ENCODE measurements at places on chromosomes 12 and 14.

GRCh38 chr12:14567351-14568162 is at the start of gene PLBD1:
PLBD1 (minus strand) TSS chr12:14567883; CDS start chr12:14567696, 187 bp downstream.
- peak; percentile 12 for DNase-seq

DNA sequence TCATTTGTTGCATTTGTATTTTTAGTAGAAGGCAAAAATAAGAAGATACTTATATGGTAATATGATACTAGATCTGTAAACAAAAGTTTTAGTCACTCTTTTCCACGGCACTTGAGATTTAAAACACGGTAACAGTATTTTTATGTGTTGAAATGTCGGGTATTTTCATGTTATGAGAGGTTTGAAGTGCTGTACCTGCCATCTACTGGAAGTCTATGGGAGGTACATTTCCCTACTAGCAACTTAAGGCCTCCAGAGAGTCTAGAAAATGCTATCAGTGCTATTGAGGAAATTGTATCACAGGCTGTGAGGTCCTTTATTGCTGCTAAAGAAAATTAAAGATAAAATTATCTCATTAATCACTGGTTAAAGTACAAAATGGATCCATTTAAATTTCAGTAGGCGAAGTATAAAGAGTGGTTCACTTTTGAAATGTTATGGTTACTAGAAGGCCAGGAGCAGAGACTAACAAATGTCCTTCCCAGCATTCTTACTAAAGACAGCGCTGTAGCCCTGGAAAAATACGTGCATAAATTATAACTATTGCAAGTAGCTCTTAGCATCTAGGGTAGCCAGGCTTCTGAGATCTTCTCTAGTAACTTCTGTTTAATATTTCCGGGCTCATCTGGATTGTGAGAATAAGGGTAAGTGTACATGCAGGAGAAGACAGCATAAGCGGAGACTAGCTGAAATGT is 77.6 kb upstream of the PRKD1 start:
- peak; percentile 73 for DNase-seq

- no peak for DNase-seq
These were observed 2.1 kb upstream of the USP44 start for GRCh38 chr12:95553197-95553943.

- DNase-seq, result no peak
These were observed 103.4 kb upstream of the PKP2 start for GRCh38 chr12:33000016-33000415.

DNA sequence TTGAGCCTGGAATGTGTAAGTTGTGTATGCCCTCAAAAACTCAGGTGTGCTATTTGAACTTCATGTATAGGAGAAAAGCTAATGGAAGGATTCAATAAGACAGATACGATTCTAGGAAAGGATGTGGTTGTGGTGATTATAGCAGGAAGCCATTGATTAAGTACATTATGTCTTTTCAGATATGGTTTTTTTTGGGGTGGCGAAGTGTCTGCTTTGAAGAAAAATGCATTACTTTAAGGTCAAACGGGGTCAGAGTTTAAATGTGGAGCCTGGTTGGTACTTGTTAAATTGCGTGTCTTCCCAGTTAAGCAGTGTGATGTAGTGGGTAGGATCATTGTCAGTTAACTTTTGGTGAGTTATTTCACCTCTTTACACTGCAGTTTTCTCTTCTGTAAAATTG is 13.0 kb upstream of the NUP107 start:
- DNase-seq, result no peak

DNA sequence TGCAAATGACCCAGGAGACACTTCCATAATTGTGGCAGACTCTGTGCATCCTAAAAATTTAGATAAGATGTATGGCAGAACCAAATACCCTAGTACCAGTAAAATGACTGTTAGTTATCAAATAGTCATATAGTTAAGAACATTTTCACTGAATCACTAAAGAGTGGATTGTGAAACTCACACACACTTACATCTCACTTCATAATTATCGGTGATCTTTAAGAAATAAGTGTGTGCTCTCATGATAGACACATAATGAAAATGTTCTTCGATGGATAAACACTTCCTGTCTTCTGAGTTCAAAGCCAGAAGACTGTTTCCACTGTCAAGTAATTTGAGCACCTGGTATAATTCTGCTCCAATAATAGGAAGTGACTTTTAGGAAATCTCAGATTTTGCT is 19.1 kb upstream of the KLRB1 start:
- no peak for DNase-seq

DNA sequence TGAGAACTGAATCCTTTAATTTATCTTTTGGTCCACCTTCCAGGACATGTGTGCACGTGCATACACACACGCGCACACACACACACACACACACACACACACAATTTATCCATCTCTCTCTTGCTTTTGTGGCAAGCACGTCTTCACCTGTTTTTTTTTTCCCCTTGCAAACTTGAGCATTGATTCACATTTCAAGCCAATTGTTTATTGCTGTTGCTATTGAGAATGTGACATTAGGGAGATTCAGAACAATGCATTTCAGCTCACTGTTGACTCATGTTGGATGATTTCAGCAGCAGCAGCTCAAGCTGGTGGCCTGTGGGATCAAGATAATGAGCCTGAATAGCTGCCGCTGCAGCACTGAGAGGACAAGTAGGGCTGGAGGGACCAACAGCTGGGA is 128.9 kb downstream of the SNAPC1 start:
- peak; percentile 65 for DNase-seq

GRCh38 chr12:116528065-116528464 is 31.1 kb upstream of the MAP1LC3B2 start:
- DNase-seq, result peak; percentile 90

DNA sequence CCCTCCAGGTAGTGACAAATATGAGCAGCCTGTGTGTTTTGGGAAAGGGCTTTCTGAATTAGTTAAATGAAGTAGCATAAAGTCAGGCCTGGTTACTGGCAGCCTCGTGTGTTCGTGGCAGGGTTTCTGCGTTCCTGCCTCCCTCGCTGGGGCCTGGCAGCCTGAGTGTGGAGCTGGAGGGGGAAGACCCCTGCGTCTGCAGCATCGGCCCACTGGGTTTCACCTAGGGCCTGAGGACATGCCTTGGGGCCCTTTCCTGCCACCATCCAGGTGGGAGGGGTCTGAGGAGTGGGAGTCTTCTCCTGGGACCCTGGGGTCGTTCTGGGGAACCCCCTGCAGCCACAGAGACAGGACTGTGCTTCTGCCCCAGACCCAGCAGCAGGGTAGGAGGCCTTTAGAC is 20.4 kb upstream of the AMN start:
- DNase-seq, result no peak

GRCh38 chr12:107429006-107429705 is 256.4 kb upstream of the PWP1 start:
- DNase-seq, result no peak

DNA sequence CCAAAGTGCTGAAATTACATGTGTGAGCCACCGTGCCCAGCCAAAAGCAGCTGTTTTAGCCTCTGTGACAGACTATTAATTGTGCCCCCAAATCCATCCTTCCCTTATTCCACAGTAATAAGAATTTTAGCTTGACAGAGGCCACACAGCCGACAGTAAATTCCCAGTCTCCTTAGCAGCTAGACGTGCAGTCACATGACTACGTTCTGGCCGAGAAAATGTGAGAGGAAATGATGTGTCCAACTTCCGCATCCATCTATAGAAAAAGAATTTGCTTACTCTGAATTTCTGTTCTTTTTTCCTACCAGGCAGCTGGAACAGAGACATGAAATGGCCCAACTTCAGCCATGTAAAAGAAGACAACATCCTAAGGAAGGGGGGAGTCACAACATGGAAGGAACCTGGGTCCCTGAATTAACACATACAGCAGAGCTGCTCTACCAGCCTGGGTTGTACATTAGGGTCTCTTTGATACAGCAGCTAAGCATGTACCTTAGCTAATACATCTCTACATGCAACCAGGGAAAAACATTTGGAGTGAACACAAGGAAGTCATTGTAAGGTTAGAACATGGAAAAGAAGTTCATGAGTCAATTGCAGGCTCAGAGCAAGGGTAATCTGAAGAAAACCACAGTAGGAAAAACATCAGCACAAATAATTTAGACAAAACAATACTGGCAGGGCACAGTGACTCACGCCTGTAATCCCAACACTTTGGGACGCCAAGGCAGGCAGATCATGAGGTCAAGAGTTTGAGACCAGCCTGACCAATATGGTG is 35.5 kb downstream of the CIT start:
- DNase-seq, result no peak

DNA sequence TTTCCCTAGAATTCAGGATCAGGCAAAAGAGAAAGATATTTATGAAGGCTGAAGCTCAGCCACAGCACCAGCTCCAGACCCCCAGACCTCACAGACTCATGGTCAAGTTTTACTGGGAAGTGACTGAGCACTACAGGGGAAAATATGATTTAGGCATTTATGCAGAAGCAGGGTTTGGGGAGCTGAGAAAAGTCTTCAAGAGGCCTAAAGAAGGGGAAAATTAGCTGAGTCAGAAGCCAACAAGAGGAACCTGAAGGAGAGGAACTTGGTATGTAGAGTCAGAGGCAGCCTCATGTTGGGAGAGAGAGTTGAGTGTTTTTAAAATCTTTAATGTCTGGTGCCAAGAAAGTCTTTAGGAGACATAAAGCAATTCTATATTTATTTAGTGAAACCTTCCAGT is 63.0 kb downstream of the FOS start:
- DNase-seq, result no peak

DNA sequence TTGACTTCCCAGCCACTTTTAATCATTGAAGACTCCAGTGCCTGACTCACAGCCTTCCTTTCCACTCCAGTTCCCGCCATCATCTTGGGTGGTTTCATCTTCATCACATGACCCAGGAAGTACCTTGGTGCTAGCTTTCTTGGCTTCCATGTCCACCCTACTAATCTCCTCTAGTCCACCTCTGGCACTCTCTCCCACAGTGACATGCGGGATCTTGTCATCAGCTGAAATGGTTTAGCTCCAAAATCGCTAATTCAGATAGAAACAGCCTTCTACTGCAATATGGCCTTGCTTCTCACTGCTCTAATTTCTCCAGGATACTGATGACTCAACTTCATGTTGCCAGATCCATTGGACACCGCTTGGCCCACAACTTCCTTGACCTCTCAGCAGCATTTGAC is 24.5 kb downstream of the WDR20 start:
- peak; percentile 79 for DNase-seq

DNA sequence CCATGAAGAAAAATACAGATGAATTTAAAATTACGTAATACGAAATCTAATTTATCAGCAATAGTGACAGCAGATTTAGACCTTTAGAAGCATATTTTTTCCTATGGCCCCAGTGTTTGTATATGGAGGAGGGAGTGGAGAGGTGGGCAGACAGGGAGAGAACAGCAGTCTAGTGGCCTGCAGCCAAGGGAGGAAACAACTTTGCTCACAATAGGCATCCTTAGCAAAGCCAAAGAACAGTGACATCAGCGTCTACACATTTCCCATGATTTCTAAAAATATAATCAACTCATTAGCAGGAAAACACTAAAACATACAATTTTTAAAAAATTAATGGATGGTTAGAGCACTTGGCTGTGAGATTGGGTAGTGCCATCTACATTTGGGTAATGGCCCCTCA is 622.6 kb upstream of the ATP2B1 start:
- no peak for DNase-seq

- DNase-seq, result peak; percentile 59
These were observed 1.2 kb upstream of the LRP1-AS start for GRCh38 chr12:57148469-57149244.

DNA sequence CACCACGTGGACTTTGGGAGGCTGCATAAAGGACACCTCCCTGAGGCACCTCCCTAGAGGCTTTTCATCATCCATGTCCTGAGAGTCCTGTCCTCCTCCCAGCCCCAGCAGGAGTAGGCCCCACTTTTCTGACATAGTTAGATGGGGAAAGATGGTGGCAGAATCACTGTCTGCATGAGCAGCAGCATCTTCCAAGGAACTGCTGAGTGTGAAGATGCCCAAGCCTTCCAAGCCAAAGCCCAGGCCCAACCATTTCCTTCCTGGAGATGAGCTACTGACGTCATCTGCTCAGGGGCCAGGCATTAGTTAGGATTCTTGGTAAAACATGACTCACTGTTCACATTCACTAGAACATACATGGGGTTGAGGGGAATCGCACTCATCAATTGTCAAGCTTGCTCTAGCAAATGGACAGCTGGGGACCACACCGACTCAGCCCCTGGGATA is 37.3 kb downstream of the VDR start:
- DNase-seq, result peak; percentile 58

- DNase-seq, result peak; percentile 28
These were observed 1.3 kb downstream of the TRAF3 start for GRCh38 chr14:102778338-102779083.

GRCh38 chr12:53097564-53098353 is at the start of gene IGFBP6:
IGFBP6 (plus strand) TSS chr12:53097667; CDS start chr12:53097718, 51 bp downstream.
- DNase-seq, result no peak

GRCh38 chr12:67358781-67359338 is 89.7 kb downstream of the CAND1 start:
- peak; percentile 87 for DNase-seq

DNA sequence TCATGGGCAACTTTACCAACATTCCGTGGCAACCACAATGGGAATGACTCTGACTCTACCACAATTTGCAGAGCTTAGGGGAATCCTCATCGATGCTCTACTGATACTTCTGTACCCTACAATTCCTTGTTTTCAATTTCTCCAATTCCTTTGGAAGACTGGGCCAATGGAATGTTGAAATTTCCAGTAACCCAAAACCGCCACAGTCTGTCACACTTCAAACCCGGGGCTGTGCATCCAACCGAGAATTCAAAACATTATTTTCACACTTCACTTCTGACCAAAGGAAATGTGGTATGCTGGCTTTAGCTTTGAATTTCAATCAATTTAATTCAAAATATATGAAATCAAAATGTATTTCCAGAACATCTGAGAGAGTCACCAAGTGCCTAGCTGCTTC is 951.4 kb downstream of the VRK1 start:
- no peak for DNase-seq

- peak; percentile 31 for DNase-seq
These were observed 107.2 kb downstream of the DUSP6 start for GRCh38 chr12:89245090-89245489.

DNA sequence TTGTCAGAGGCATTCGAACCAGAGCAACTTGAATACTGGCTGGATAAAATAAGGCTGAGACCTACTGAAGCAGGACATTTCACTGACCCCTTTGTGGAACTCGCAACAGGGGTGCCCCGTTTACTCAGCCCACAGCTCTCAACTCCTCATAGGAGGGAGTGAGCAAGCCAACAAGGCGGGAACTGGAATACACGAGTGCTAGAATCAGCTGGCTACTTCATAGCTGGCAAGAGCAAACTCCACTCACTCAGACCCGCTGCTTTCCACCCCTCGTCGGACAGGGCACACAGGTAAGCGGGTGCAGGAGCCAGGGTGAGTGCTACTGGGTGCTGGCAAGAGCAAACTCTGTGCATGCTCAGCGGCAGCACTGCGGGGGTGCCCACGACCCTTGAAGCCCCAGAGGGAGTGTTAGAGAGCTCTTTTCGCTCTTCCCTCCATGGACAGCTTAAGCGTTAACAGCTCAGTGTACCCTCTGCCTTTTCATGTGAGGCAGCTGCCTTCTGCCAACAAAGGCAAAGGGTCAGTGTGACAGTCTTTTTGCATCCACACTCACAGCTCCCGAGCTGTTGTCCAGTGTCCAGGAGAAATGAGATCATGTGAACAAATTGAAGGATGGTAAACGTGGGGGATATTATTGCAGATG is 15.7 kb downstream of the CAPZA3 start:
- DNase-seq, result no peak

Data from renal cortical epithelial cell (primary cell).